ENCODE measurements at places on chromosomes 5 and 9.

- DNase-seq = no peak
Measured at GRCh38 chr5:158977642-158978041, 122.1 kb downstream of the EBF1 start.

GRCh38 chr5:57172466-57173318 is 1.2 kb upstream of the GPBP1 start:
- no peak for DNase-seq

GRCh38 chr9:114588210-114588609 is 641 bp downstream of the ATP6V1G1 start:
- DNase-seq = no peak

- DNase-seq = no peak
Measured at GRCh38 chr5:38905516-38905915, 59.7 kb downstream of the OSMR start.

DNA sequence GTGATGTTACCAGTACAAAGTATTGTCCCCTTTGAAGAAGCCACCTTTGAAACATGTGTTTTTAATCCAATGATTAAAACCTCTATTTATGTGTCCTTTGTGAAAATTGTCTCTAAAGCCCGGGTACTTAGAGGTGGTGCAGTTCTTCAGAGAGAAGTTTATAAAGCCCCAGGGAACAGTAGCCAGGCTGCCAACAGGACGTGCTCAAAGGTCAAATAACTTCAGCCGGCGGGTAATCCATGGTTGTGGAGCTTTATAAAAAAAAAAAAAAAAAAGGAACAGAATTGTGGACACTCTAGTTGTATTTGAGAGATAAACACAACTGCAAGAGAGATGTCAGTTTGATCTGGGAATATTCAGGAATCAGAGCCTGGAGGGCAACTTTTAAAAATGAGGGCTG is 57.9 kb upstream of the CTNND2 start:
- no peak for DNase-seq

DNA sequence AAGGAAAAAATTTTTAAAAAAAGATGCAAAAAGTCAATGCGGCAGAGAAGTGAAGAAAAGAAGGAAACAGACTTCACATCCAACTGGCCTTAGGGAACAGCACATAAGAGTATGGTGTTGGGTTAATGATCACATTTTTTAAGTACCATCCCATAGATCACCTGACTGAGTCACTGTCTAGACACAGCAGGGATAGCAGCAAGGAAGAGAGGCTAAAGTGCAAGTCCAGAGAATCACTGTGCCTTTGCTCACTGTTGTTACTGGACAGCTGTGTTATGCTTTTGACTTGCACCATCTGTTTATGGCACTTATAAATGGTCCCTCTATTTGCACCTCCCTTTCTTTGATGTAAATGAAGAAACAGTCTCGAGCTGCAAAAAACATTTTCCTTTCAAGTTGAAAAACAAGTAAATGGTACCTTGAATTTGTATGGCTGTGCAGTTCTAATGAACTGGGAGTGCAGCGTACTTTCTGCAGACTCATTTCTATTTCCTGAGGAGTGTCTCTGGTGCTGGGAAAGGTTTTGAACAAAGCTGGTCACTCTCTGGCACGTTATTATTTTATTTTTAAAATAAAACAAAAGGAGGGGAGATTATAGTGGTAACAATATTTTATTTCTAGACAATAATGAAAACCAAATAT is 84.2 kb downstream of the TRPM6 start:
- DNase-seq = no peak
